ENCODE measurements at places on chromosomes 11 and 22.

GRCh38 chr11:64935359-64936081 lies at the start of gene GPHA2:
TSS of gene GPHA2 (minus strand) at chr11:64935893. CDS start at chr11:64935460, 433 bp downstream.
- no peak for DNase-seq

GRCh38 chr11:103924166-103925013 lies 112.0 kb upstream of the DDI1 start:
- no peak for DNase-seq

GRCh38 chr11:67405196-67405567 lies 1.3 kb downstream of the TBC1D10C start:
- no peak for DNase-seq

GRCh38 chr11:73200256-73200655 lies 17.8 kb upstream of the P2RY2 start:
- DNase-seq = no peak

DNA sequence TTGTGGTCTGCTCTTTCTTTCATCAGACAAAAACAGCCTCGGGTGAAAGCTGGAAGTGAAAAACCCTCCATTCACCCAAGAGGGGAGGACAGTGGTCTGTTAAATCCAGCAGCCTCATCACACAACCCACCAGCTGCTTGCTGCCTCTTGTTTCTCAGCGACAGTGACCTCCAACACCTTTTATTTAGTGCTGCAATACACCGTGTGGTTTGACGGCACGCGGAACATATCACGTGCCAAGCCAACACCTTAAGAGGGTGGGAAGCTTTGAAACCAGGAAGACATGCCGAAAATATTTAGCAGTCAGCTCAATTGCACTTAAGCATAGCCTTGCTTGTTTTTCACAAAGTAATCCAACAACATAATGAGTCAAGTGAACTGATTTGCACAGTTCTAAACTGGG lies 39.8 kb upstream of the POGLUT3 start:
- DNase-seq = no peak

DNA sequence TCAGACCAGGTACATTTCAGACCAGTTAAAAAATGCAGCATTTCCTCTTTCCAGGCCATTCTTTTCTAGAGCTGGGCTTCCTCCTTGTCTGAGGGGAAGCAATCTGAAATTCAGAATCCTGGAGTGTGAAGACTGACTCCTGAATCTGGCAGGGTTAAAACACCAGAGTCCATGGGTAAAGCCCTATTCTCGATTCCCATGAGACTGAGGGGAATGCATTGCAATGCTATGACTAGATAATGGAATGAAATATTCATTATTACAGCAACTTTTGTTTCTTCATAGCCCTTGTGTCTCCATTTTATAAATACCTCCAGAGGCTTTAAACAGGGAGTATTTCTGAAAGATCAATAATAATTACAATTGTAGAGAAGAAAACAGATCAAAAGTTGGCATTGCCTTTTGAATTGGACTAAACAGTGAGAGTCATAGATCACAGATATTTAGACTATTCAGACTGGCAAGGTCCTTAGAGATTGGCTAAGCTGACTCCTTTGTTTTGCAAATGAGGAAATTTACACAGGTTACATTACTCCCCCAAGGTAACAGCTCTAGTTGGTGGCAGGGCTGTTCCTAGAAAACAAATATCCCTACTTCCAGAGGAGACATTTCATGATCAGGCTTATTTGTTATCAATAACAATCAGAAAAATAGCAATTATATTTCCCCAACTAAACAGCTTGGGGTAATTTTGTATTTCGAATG lies 632.6 kb upstream of the KIRREL3 start:
- no peak for DNase-seq

GRCh38 chr11:92793189-92793588 lies 176.3 kb upstream of the MTNR1B start:
- no peak for DNase-seq

DNA sequence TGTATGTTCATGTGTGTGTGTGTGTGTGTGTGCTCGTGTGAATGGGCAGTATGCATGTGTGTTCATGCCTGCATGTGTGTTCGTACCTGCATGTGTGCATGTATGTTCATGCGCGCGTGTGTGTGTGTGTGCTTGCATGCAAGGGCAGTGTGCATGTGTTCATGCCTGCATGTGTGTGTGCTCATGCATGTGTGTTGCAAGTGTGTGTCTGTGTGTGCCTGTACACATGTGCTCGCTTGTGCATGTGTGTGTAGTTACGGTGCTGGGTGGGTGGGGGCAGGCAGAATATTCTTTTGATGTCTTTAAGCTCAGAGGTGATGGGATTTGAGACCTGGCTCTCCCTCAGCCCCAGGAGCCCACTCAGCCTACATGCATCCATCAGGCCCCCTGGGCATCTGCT lies 822.1 kb downstream of the BRD1 start:
- no peak for DNase-seq

All from activated T-helper 1 cell treated with anti-CD3 and anti-CD28 coated beads, Interleukin-2, amount 50 U/mL, for 16 hours (primary cell).